ENCODE measurements at places on chromosomes 2 and 18.

DNA sequence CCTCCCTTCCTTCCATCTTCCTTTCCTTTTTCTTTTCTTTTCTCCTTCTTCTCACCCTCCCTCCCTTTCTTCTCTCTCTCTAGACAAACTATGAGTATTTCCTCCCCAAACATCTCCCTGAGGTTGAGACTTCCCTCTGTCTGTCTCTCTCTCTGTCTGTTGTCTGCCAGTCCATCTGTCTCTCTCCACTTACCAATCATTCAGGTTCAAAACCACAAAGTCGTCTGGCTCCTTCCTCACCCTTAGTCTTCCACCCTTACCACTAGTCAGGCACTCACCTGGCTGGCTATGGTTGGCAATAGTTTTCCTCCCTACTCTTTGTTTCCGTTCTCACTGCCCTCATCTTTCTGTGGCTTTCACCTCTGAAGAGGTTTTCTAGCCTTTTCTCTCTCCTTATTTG, 12.9 kb downstream of the CCL20 start:
- DNase-seq, result no peak

GRCh38 chr2:215189393-215189792, 51.0 kb upstream of the ABCA12 start:
- DNase-seq, result no peak

GRCh38 chr2:199055336-199055735, 402.4 kb downstream of the SATB2 start:
- no peak for DNase-seq

- no peak for DNase-seq
These were observed 18.8 kb downstream of the NCOA1 start for GRCh38 chr2:24509840-24510239.

DNA sequence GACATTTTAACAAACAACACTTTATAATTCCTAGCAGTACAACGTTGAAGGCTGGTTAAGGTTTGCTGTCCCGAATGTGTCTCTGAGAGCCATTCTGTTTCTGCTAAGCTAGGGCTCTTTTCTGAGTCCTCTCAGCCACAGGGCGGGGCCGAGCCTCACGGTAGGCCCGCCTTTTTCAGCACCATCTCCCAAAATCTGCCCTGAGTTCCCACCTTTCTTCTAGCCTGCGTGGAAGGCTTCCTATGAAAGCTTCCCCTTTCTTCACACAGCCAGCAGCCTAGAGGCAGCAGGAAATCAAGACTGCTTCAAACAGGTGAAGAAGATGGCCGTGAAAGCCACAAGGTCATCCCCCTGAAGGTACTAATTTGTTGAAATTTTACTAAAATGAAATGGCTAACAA, 255.5 kb downstream of the CDH2 start:
- no peak for DNase-seq

GRCh38 chr2:162945785-162946184, 107.2 kb upstream of the KCNH7 start:
- DNase-seq, result no peak

GRCh38 chr2:233010569-233011267, 2.3 kb downstream of the NGEF start:
- no peak for DNase-seq

DNA sequence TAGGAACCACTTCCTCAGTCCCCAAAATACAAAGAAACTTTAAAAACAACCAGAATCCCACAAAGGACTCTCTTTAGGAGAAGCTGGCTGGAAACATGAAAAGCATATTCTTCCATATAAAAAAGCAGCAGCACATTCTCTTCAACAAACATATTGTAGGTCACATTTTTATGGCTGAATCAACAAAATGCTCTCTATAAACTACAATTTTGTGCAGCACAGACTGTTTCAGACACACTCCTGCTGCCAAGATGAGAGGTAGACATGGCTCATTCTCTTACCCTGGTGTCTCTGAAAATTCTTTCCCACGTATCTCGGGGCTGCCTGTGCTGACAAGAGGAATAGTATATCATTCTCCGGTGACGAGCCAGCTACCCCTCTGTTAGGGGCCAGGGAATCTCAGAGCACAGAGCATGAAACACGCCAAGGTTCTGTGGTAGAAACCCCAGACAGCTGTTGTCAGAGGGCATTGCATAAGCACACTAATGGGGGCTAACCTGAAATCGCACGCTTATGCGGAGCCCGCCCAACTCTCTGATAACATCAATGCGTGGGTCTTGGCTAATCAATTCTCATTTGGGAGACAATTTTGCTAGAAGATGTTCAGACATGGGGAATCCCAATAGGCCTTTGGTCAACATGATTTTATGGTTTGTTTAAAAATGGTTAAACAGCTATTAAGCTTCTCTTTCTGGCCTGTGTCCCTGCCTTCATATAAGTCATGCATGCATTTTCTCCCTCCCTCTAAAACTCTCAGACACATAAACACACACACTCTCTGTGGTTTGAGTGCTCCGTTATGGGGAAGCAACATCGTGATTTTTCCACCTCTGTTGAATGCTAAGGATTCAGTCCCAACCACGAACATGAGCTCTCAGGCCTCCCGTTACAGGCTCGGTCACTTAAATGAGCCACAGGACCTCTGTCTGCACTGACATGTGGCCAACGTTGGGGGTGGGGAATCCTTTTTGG, 177.5 kb downstream of the INO80D start:
- DNase-seq, result no peak

DNA sequence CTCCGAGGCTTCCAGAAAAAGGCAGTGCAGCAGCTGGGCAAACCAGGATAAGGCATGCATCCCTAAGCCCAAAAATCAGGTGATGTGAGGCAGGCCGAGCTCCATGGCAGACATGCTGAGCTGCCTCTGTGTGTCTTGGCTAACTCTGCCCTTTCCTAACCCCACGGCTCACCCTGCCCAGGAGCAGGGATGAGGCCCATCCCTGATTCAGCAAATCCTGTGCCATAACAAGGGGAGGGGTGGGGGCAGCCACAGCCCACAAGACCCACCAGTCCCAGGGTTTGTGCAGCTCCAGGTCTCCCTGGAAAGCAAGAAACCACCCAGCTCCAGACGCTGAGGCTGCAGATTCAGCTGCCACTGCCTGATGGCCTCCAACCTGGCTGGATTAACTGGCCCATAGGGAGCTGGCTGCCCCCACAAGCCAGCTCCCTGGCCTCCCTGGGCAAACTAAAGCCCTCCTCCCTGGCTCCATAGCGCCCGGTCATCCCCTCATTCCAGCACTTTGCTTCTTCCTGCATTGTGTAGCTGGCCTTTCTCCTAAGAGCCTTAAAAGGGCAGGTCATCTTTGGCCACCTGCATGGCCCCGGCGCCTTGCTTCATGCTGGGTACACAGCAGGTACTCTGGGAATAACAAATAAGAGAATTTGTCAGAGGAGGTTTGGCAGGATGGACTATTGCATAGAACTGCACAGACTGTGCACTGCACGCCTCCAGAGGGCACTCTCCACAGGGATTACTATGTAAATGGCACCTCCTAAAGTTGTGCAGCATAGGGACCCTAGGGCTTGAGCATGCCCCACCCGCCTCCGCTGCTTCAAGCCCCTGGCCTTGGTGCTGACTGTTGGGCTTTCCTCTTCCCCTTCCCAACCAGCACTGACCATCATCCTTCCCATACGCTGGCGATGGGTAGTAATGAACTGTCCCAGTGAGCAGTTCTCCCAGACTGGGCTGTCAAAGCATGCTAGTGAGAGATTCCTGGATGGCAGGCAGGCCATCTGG, 10.7 kb downstream of the STEAP3 start:
- DNase-seq, result no peak

GRCh38 chr2:26590980-26591618, 50.1 kb downstream of the CIB4 start:
- no peak for DNase-seq
